ENCODE measurements at places on chromosomes 4 and X. TPM values are rescaled to one million over a fixed set of nuclear protein-coding genes. Genes with fewer than 3 reads are reported as not detected.
A peak's percentile ranks its signal among the peaks of the same experiment; 100 is the strongest.

NALF2 gene
- not detected for total RNA-seq

MAMLD1 gene
- 1.4 TPM for total RNA-seq

DNA sequence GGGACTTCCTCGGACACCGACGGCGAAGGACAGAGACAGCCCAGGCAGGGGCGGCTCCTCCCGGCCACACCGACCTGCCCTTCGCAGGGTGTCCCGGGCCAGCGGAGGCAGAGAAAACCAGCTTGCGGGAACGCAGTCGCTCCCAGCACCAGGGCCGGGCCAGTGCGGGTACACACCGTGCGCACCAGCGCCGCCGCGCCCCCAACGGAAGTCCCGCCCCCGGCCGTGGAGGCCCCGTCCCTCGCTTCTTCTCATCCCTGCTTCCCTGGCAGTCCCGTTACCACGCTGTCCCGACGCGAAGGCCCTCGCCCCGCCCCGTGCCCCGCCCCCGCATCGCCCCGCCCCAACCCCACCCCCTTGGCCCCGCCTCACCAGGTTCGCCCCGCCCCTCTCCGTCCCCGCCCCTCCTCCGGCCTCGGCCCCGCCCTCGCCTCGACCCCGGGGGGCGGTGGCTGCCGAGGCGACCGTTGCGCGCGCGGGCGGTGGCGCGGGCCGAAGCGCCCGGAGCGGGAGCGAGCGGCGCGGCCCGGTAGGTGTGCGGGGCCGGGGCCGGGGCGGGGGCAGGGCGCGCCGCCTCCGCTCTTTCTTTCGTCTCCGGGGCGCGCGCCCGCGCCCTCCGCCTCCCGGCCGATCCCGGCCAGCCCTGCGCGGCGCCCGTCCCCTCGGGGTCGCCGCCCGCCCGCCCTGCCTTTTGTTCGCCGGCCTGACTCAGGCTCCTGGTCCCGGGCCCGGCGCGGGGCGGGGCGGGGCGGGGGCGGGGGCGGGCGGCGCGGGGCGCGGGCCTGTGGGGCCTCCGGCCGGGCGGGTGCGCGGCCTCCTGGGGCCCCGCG lies at the start of gene RGS12:
Gene RGS12, plus strand, starts transcription at position 451 of the 830 bp plus-strand sequence. CDS start 23,150 bp downstream, outside the sequence.
- peaks cover 15% of the 10 kb centered on the region for H3K27me3 ChIP-seq
- H3K36me3 ChIP-seq: peaks cover 2% of the 10 kb centered on the region
- peak within 1 kb of the TSS; percentile 86 for H3K4me3 ChIP-seq
- peak within 1 kb of the TSS; percentile 51 for H3K27ac ChIP-seq

GRCh38 chr4:3699678-3700077 lies 66.5 kb upstream of the ADRA2C start:
- no peak overlapping the region for H3K27ac ChIP-seq
- H3K4me3 ChIP-seq: no peak overlapping the region
- H3K36me3 ChIP-seq: peaks cover 3% of the 10 kb centered on the region
- no peaks in the 10 kb centered on the region for H3K4me1 ChIP-seq
- DNase-seq: no peak
- H3K27me3 ChIP-seq: peaks cover 22% of the 10 kb centered on the region

MXRA5 gene
- not detected for total RNA-seq

MAGEE1 gene
- total RNA-seq: 3.3 TPM

TSPAN7 gene
- not detected for total RNA-seq

DNA sequence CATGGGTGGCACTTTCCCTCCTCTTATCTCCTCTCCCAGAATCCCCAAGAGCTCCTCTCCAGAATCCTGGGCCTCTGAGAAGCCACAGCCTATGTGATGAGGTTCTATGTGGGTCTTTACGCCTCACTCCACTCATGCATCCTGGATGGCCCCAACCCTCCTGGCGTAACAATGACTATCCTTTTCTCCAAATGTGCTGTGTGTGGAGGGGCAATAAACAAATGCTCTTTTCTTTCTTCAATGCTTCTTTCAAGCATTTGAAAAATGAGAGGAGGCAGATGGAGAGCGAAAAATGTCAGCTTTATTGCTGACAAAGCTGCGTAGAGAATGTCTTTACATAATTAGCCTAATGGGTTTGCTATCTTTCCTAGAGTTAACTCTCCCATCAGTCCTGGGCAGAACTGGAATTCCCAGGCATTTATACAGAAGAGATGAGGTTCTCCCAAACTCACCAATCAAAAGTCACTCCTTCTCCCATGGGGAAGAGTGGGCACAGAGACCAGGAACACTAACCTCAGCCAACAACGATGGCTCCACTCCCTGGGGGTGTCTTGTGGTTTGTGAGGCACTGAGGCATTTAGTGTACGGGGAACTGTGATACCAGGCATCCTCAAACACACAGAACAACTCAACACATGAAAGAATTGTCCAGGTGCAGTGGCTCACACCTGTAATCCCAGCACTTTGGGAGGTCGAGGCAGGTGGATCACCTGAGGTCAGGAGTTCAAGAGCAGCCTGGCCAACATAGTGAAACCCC lies 118.9 kb upstream of the SLC34A2 start:
- no peaks in the 10 kb centered on the region for H3K27me3 ChIP-seq
- H3K4me3 ChIP-seq: no peak overlapping the region
- H3K27ac ChIP-seq: no peak overlapping the region
- peaks cover 16% of the 10 kb centered on the region for H3K4me1 ChIP-seq
- no peak for DNase-seq

ENPEP gene
- total RNA-seq: not detected

DNA sequence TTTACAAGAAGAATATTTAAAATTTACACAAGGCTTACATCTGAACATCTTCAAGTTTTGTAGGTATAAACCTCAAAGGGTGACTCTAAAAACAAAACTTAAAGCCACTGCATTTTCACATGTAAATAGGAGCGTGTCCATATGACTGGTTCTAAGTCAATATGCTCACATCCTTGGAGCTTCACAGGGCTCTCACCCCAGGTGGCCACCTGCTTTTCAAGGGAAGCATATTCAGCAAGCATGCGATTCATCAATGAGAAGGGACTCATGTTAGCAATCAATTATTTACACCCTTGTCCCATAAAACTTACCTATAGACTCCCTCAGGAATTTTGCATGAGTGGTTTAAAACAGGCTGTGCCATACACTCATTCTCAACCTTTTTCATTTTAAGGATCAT lies 17.8 kb upstream of the KLHL34 start:
- no peak for DNase-seq
- no peaks in the 10 kb centered on the region for H3K36me3 ChIP-seq
- no peaks in the 10 kb centered on the region for H3K4me1 ChIP-seq

DNA sequence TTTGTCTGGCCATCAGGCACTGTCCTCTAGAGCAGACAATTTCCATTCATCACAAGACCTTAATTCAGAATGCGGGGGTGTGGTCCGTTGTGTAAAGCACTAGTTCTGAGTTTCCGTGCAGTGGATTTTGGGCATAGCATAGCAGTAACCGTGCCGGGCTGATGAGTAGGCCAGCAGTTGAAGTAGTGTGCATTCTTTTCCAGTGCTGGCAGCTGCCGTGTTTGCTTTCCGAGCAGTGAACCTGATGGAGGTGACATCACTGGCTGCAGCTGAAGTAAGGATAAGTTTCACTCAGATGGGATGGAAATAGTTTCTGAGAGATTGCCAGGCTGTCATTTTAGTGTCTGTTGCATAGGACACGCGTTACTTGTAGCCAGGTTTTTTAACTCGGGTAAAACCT lies 107.0 kb upstream of the STIM2 start:
- DNase-seq: no peak
- no peak overlapping the region for H3K4me3 ChIP-seq
- peaks cover 12% of the 10 kb centered on the region for H3K4me1 ChIP-seq
- no peaks in the 10 kb centered on the region for H3K27me3 ChIP-seq
- H3K27ac ChIP-seq: no peak overlapping the region

DNA sequence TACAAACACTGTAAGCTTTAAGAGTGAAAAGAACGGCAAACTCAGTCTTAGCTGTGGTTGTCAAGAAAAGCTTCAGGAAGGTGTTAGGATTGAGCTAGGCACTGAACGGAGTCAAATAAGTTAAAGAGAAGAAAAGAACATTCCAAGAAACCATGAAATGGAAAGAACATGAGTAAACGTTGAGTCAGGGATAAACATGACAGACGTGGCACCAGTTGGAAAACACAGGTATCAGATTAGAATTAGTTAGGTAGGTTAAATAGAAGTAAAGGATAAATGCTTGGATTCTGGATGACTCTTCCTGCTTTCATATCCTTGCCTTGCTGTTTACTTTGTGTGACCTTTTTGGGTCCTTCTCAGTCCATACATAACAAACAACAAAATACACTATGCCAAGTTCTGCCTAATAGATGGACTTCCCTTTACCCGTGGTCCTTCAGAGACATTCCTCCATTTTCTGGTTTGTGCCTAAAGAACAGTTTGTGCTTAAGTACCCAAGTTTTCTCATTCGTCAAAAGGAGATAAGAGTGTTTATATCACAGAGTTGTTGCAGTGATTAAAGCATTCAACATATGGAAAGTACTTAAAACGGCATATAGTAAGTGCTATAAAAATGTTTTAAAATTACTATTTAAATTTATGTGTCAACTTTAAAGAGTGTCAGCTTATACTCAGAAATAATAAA lies 446.9 kb downstream of the TMA16 start:
- H3K4me1 ChIP-seq: no peaks in the 10 kb centered on the region
- DNase-seq: no peak
- no peaks in the 10 kb centered on the region for H3K27me3 ChIP-seq
- H3K36me3 ChIP-seq: no peaks in the 10 kb centered on the region
